ENCODE measurements at places on chromosomes 6 and 20. TPM values are rescaled to one million over a fixed set of nuclear protein-coding genes. Genes with fewer than 3 reads are reported as not detected.

C6orf118 gene
- total RNA-seq: not detected

DNA sequence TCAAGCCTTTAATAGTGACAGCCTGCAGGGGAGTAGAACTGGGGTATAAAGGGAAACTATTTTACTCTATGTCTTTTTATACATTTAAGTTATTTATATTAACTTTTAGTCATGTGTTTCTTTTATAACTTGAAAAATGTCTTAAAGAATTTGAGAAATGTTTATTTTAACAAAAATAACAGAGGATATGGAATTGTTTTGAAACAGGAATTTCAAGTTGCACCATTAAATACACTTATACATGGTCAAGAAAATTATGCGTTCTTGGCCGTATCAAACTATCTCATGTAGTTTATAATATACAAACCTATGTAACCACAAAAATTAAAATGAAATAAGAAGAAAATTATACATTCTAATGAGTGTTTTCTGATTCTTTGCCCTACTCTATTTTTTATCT lies 282.7 kb downstream of the GRIK2 start:
- no peak overlapping the region for H3K4me3 ChIP-seq
- no peaks in the 10 kb centered on the region for H3K27me3 ChIP-seq
- no peak for DNase-seq
- H3K36me3 ChIP-seq: no peaks in the 10 kb centered on the region

DNA sequence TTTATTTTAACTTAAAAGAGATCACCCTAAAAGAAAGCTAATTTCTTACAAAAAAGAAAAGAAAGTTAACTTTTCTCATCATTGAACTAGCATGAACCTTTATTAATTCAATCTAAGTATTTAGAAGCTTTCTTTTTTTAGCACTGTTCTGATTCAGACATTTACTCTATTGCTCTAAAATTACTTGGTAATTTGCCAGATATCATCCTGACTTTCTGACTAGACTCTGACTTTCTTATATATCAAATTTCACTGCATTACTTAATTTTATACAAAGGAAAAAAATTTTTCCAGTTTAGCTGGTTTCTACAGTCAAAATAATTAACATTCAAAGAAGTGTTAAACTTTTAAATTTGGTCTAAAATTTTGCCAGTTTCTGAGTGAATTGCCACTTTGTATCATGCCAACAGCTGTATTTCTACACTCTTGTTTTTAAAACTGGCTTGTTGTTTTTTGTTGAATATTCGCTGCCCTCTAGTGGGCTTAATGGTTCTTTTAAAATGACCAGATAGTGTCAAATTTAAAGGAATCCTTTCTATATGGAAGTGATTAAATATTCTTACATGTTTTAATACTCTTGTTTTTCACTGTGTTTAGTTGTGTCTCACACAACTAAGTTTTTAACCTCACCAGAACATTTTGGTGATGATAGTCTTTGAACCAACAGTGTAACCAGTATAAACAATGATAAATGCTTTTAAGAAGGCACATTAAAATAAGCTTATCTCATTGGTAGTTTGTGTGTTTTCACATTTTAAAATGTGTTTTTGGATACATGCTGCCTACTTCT lies 102.0 kb downstream of the POPDC3 start:
- H3K4me1 ChIP-seq: no peaks in the 10 kb centered on the region
- no peaks in the 10 kb centered on the region for H3K36me3 ChIP-seq
- DNase-seq: no peak
- H3K27me3 ChIP-seq: peaks cover 2% of the 10 kb centered on the region

DNA sequence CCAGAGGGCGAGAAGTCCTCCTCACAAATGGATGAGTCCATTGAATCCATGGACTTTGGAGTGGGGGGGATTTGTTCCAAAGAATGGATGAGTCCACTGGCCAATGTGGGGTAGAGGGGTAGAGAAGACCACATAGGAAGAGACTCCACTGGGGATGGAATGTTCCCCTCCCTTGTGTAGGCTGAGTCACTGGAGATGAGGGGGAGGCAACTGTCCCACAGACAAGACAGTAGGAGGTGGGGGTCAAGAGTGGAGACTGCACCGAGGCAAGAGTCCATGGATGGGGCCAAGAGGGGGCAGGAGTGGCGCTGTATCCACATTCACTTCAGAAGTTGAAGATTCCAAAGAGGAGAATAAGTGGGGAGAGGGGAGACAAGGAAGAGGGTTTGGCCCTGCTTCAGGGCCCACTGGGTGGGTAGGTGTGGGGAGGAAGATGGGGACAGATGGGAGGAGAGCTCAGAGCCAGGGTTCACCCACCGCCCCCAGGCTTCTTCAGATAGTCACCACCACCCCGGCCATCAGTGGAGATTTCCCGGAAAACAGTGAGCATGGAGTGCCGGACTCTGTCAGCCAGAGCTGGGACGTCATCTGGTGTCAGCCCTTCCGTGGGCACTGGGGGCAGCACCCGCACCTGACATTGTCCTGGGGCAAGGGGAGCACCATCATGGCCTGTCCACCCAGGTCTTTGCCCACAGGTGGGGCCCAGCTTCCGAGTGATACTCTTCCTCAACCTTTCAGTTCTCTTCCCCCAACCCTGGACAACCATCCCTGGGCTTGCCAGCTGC lies 4.6 kb downstream of the EGFL8 start:
- no peak for DNase-seq
- H3K4me1 ChIP-seq: peaks cover under 1% of the 10 kb centered on the region
- H3K27ac ChIP-seq: no peak overlapping the region
- H3K27me3 ChIP-seq: no peaks in the 10 kb centered on the region

DNA sequence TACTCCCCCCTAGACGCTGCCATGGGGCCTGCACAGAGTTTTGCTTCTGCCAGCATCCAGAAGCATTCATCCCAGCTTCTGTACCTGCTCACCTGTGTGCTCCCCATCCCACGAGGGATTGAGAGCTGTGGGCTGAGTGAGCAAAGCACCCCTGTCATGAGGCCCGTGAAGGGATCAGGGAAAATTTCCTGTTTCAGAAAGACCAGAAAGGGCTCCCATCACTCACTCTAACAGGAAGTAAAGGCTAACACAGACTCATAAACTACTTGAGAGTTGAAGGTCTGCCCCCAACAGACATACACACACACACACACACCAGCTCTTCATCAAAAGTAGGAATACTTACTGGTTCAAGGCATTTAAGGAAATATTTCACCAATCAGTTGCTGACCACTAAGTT lies 256.5 kb upstream of the NT5E start:
- no peaks in the 10 kb centered on the region for H3K36me3 ChIP-seq
- H3K27me3 ChIP-seq: no peaks in the 10 kb centered on the region
- no peak overlapping the region for H3K4me3 ChIP-seq
- DNase-seq: no peak
- H3K4me1 ChIP-seq: no peaks in the 10 kb centered on the region

DNA sequence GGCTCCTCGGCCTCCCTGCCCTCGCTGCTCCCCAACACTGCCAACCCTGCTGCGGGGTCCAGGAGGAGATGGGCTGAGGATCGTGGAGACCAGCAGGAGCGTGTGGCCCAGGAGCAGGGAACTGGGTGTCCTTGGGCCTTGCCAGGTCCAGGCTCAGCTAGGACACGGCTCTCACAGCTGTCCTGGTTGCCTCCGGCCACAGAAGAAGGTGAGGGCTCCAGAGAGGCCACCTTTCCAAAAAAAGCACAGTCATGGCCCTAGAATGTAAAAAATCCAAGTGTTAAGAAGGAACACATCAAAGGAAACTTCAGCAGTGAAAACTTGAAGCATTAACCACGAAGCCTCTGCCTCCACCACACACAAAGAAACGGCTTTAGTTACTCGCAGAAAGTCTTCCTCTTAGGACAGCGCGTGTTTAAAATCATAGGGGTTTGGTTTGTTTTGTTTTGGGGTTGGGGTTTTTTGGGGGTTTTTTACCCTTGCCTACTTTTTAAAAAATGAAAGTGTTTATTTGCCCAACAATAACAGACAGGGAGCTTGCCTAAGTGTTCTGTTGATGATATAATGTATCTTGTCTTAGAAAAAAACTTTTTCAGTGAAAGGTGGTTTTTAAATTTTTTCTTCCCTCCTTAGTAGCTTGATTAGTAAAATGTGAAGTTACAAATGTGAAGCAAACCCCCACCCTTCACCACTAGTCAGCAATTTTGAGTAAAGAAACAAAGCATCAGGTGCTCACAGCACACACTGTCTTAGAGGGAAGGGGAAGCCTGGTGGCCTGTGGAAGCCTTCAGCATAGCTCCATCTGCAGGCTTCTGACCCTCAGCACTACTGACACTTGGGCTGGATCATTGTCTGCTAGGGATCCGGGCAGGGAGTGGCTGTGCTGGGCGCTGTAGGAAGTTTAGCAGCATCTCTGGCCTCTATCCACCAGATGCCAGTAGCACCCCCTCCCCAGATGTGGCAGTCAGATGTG lies 60.0 kb downstream of the PTPN1 start:
- no peak overlapping the region for H3K4me3 ChIP-seq
- H3K27ac ChIP-seq: no peak overlapping the region
- peaks cover 73% of the 10 kb centered on the region for H3K36me3 ChIP-seq
- peaks cover 12% of the 10 kb centered on the region for H3K4me1 ChIP-seq

DNA sequence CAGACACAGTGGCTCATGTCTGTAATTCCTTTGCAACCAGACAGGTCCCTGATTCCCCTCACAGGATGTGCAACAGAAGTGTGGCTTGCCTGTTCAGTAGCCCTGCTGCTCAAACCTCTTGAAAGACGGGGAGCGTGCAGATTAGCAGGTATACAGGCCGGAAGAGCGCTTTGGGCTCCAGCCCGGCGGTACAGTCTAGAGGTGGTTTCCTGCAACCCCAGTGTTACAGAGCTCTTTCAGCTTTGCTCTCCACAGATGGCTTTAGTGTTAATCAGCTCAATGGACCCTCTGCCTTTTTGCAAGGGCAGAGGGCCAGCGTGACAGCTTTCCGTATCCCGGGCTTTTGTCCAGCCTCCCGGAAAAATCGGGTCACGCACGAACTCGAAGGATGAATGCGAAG lies 67.2 kb upstream of the TNFRSF21 start:
- H3K36me3 ChIP-seq: no peaks in the 10 kb centered on the region
- H3K27ac ChIP-seq: no peak overlapping the region
- H3K27me3 ChIP-seq: peaks cover 4% of the 10 kb centered on the region
- peak; percentile 1 for DNase-seq
- H3K4me1 ChIP-seq: no peaks in the 10 kb centered on the region

All from CD4-positive, CD25-positive, alpha-beta regulatory T cell (primary cell).